ENCODE measurements at places on chromosomes 16 and 17.
A peak's percentile ranks its signal among the peaks of the same experiment; 100 is the strongest.

DNA sequence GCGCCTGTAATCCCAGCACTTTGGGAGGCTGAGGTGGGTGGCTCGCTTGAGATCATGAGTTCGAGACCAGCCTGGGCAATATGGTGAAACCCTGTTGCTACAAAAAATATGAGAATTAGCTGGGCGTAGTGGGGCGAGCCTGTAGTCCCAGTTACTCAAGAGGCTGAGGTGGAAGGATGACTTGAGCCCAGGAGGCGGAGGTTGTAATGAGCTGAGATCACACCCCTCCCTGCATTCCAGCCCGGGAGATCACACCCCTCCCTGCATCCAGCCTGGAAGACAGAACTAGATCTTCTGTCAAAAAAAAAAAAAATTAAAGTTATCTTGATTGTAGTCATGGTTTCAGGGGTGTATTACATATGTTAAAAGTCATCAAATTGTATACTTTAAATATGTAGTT is 26.8 kb upstream of the GLG1 start:
- no peak for DNase-seq

DNA sequence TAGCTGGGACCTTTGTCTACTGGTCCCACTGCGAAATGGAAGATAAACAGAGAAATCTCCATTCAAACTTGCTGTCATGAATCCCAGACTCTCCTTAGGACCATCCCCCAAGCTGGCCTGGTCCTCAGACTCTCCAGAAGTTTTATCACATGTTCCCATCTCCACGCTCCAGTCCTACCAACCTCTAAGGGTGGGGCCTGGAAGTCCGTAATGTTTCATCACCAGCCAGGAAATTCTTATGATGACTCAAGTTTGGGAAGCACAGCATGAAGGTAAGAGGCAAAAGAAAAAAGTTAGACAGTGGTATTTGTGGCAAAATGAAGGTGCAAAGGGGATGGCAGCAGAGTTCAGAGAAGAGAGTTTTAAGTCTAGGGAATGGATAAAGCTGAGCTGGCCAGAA is 52.7 kb downstream of the ZNF18 start:
- DNase-seq, result no peak

- DNase-seq, result no peak
These were observed 23.9 kb downstream of the KLHDC4 start for GRCh38 chr16:87741700-87742415.

DNA sequence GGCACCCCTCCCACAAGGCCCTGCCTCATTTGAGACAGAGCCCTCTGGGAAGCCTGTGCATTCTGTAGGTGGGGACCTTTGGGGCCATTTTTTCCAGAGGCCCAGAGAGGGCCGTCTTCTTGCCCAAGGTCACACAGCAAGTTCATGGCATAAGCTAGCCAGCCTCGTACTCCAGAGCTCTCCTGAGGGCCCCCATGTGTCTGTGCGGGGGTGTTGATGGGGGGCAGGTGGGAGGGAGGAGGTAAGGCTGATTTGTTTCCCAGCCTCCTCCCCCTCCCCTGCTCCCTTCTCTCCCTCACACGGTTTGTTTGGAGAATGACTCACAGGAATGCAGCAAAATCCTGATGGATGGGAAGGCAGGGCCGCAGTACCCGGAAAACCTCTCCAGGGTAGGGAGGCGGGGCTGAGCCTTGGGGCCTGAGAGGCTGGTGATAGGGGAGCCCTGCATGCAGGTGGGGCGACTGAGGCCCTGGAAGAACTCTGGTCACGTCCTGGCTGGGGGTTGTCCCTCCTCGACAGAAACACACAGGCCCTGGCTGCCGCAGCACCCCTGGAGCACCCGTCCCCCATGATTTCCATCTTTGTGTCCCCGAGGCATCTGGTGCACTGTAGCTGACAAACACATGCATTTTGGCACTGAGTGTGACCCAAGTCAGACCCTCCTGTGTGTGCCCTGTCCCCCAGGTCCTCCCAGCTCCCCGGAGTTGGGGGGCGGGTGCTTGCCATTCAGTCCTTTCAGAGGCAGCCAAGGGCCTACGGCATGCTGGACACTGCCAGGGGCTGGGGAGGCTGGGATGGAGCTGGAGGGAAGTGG is 29.7 kb downstream of the RAI1 start:
- DNase-seq, result no peak

- no peak for DNase-seq
These were observed 86.4 kb upstream of the HS3ST2 start for GRCh38 chr16:22727285-22728166.

DNA sequence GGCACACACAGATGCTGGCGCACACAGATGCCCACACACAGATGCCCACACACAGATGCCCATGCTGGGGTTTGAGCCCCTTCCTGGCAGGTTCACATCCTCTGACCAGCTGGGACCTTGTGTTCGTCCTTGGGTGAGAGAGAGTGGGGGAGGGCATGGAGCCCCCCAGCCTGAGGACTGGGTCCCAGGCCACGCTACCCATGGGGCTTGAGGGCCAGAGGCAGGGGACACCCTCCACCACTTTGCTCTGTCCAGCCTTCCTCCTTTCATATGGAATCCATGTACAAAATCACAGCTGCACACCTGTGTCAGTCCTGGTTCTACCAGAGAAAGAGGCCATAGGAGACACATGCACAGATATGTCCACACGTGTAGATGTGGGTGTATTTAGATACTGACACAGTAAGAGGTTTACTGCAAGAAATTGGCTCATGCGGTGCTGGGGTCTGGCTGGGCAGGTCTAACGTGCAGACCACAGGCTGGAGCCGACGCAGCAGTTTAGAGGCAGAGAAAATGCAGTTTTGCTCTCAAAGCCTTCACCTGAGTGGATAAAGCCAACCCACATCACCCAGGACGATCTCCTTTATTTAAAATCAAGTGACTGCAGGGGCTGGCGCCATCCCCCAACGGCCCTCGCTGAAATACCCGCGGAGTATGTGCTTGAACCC is 10.8 kb downstream of the SLC22A31 start:
- no peak for DNase-seq

- DNase-seq, result peak; percentile 63
These were observed 32.4 kb downstream of the DCAKD start for GRCh38 chr17:45018848-45019711.

GRCh38 chr16:49150341-49150740 is 131.3 kb downstream of the CBLN1 start:
- DNase-seq, result no peak

- DNase-seq, result no peak
These were observed 3.3 kb upstream of the NOTUM start for GRCh38 chr17:81964081-81964849.

DNA sequence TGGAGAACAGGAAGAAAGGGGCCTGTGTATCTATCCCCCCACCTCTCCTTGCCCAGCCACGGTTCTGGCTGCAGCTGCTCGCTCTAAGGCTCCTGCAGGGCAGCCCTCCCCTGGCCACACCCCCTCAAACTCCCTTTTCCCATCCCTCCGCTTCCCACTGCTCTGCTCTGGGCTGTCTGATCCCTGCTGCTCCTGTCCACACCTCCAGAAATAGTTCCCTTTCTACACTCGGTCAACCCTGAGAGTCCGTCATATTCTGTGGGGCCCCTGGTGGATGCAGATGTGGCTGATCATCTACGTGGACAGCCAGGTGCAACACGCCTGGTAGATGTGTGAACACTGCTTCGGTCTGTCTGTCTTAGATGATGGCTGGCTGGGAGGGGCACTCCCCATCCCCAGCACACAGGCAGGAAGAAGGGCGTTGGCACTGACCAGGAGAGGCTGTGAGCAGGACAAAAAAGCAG is 19.3 kb upstream of the KRT19 start:
- no peak for DNase-seq

DNA sequence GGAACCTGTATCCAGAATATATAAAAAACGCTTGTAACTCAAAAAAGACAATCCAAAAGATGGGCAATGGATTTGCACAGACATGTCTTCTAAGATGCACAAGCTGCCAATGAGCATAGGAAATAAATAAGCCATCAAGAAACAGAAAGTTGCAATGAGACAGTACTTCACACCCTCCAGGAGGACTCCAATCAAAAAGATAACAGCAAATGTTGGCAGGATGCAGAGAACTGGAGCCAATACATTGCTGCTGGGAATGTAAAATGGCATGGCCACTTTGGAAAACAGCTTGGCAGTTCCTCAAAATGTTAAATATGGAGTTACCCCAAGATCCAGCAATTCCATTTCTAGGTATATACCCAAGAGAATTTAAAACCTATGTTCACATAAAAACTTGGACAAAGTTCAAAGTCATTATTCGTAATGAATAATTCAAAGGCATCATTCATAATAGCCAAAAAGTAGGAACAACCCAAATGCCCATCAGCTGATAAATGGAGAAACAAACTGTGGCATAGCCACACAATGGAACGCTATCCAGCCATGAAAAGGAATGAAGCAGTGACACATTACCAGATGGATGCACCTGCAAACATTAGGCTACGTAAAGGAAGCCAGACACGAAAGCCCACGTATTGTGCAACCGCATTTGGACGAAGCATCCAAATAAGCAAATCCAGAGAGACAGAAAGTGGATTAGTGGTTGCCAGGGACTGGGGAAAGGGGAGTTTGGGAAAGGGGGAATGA is 25.6 kb downstream of the GGA2 start:
- no peak for DNase-seq

DNA sequence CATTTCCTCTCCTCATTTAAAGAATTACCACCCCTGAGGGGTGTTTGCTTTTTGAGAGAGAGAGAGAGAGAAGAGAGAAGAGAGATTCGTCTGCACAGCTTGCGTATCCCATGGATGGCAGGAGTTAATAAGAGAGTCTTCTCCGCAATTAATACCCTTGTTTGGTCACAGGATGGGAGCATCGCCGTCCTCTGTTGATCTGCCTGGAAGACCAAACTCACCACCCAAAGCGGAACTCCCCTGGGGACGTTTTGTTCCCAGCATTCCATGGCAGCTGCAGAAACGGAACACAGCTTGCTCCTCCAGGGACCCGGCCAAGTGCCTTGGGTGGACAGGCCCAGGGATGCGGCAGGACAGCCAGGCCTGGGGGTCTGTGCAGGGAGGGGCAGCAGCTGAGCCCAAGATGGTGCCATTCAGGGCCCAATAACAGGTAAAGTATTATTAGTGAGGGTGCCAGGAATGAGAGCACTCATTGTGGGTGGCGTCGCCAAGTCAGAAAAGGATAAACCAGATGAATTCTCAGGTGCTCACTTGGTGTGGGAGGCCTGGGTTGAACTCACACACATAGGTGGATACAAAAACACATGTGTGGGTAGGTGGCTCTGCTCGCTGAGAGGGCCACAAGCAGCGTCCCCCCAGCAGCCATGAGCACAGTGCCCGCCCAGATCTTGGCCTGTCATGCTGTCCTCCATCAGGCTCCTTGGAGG is 83.1 kb downstream of the NT5M start:
- no peak for DNase-seq

- DNase-seq, result no peak
These were observed 32.2 kb downstream of the HSD17B2 start for GRCh38 chr16:82067042-82067803.

- DNase-seq, result no peak
These were observed 4.9 kb downstream of the DNAH3 start for GRCh38 chr16:21145738-21146137.

DNA sequence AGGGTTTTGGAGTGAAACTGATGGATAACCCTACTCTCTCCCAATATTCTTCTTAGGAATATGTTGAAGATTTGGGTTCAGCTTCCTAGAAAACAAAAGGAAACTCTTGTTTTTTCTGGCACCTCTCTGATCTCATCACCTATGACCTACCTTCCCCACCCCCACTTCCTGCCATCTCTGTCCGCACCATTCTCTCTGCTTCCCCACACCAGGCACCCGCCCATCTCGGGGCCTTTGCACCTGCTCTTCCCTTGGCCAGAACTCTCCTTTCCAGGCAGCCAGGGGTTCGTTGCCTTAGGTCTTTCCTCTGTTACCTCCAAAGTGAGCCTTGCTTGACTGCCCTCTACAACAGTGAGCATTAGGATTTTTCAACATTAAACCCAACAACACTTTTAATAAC is 159.7 kb downstream of the IRX3 start:
- DNase-seq, result no peak

DNA sequence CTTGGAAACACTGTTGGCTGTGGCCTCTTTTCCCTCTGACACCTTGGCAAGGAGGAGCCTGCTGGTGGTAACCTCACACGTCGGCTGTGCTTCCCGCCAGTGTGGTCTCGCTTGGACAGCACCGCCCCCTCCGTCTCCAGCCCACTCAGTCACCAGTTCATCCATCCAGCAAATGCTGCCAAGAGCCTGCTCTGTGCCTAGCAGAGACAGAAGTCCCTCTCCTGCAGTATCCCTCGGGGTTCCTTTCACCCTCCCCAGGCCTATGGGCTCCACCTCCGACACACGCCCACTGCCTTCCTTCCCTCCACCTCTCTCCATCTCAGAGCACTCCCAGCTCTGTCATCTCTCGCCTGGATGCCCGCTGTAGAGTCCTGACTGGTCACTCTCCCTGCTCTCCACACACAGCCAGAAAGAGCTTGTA is 12.3 kb downstream of the CACNG4 start:
- DNase-seq, result no peak

GRCh38 chr16:55144651-55145050 is 179.4 kb upstream of the IRX6 start:
- DNase-seq, result no peak

- DNase-seq, result no peak
These were observed 218.8 kb downstream of the SNX29 start for GRCh38 chr16:12195296-12195695.

DNA sequence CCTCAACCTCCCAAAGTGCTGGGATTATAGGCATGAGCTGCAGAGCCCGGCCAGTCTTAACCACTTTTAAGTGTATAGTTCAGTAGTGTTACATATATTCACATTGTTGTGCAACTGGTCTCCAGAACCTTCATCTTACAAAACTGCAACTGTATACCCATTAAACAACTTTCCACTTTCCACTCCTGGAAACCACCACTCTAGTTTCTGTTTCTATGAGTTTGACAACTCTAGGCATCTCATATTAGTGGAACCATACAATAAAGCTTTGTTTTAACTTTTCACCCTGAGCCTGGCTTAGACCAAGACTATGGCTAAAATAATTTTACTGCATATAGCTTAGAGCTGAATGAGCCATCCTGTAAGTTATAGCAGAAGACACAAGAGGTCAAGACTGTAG is 108.0 kb upstream of the GOT2 start:
- no peak for DNase-seq

- peak; percentile 33 for DNase-seq
These were observed 16.8 kb upstream of the NKD1 start for GRCh38 chr16:50531359-50531758.

- no peak for DNase-seq
These were observed 8.8 kb downstream of the RPL19 start for GRCh38 chr17:39208893-39209292.

DNA sequence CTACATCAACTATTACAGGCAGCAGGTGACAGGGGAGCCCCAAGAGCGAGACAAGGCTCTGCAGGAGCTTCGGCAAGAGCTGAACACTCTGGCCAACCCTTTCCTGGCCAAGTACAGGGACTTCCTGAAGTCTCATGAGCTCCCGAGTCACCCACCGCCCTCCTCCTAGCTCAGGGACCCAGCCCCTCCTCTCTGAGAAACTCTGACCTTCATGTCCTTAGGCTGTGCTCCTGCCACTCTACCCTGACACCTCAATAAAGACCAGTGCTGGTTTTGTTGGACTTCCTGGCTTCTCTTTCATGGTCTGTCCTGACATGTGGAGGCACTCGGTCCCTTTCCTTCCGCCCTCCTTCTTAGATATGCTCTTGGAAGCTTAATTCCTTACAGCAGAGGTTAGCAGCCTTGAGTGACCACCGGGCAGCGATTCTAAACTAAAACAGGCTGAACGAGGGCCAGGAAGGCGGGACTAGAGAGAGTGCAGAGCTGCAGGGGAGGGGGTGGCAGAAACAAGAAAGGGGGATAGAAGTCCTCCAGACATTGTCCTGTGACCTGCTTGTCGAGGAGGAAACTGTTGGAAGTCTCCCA is 915 bp downstream of the AHSP start:
- no peak for DNase-seq

Measured in left lobe of liver (tissue), 2 donors.